Activated CD4-positive, alpha-beta T cell treated with anti-CD3 and anti-CD28 coated beads for 4 hours (primary cell): ENCODE measurements at places on chromosomes 11 and 22.
A peak's percentile ranks its signal among the peaks of the same experiment; 100 is the strongest.

DNA sequence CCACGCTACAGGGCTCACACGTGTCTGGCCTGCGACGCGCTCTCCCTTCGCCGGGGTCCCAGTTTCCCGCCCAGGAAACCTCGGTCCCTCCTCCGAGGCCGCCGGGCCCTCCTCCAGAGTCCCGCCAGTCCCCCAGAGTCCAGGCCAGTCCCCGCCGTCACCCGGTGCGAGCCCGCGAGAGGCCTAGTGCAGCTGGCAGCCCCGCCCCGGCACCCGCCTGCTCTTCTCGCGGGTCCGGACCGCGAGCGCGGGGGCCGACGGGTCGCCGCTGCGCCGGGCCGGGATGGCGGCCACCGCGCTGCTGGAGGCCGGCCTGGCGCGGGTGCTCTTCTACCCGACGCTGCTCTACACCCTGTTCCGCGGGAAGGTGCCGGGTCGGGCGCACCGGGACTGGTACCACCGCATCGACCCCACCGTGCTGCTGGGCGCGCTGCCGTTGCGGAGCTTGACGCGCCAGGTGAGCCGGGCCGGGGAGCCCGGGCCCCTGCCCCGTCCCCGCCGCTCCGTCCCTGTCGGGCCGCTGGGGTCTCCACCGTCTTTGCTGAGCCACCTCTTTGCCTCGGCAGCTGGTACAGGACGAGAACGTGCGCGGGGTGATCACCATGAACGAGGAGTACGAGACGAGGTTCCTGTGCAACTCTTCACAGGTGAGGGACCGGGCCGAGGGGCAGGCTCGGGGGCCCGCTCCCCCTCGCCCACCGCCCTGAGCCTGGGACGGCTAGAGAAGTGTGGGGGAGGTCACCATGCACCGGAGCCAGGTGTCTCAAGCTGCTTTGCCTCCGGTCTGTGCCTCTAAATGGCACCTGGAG lies at the start of gene PTPMT1:
PTPMT1 (plus strand) TSS at position 260 of the 809 bp plus-strand sequence; CDS start at position 284, 24 bp downstream.
- DNase-seq, result peak; percentile 53

DNA sequence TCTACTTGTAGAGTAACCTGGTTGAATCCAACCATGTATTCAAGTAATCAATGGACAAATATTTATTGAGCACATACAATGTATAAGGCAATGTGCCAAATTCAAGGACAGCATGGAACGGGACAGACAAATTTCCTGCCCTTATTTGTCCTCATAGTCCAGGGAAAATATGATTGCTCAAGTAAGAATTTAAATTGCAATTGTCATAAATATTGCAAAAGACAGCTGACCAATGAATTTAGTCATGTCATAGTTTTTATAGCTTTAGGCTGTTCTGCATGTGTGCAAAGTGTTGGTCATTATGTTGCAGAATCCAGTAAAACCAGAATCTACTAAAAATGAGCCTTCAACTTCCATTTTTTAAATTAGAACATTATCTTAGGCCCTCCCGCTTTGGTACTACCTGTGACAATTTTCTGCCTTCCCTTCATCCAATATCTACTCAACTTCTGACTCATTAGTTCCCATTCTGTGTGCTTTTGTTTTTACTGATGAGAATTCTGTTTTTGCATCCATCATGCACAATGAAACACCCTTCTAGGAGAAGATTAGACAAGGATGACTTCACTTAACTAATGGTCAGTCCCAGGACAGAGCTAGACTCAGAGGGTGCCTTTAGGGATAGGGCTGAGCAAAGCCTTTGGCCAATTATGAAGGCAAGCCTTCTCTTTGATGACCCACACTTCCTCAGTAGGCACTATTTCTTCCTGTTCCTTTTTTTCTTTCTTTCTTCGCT lies 45.8 kb upstream of the FIBIN start:
- DNase-seq, result no peak

DNA sequence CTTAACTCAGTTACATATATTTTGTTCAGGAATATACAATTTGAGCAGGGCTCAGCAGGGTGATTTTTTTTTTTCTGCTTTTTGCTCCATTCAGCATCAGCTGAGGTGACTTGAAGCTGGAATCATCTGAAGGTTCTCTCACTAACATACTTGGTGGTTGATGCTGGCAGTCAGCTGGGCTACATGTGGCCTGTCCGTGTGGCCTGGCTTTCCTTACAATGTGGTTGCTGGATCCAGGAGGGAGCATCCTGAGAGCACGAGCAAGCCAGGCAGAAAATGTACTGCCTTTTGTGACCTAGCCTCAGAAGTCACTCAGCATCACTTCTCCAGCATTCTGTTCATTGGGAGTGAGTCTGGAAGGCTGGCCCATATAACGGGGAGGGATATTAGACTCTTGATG lies 151.6 kb upstream of the E2F8 start:
- DNase-seq, result no peak

GRCh38 chr11:117193130-117194020 lies 5.8 kb upstream of the TAGLN start:
- DNase-seq, result no peak

DNA sequence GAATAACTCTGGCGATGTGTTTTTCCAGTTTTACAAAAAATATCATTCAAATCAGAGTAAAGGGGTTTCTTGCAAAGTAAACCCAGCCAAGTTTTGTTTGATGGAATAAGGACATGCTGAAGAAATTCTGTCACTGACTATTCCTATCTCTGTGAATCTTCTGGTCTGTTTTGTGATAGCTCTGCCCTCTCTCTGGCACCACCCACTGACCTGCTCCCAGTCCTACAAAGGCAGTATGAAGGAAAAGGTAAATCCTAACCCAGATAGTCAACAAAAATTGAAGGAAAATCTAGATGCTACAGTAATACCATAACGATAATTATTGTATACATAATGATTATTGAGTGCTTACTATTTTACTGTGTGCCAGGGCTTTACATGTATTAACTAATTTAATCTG lies 76.3 kb upstream of the TP53AIP1 start:
- DNase-seq, result no peak

DNA sequence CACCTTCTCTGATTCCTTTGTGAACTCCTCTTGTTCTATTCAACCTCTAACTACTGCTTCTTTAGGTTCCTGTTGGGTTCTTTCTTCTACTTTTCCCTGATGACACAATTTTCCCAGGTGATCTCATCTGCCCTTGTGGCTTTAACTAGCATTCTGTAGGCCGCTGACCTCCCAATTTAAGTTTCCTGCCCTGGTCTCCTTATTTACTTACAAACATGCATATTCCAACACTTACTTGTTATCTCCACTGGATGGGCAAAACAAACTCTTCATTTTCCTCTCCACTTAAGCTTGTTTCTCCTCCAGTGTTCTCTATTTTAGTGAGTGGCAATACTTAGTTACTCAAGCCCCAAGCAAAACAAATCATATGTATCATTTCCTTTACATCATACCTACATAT lies 734.5 kb downstream of the METTL15 start:
- no peak for DNase-seq

- peak; percentile 36 for DNase-seq
Observed at GRCh38 chr11:122676638-122677037, 21.1 kb downstream of the UBASH3B start.

DNA sequence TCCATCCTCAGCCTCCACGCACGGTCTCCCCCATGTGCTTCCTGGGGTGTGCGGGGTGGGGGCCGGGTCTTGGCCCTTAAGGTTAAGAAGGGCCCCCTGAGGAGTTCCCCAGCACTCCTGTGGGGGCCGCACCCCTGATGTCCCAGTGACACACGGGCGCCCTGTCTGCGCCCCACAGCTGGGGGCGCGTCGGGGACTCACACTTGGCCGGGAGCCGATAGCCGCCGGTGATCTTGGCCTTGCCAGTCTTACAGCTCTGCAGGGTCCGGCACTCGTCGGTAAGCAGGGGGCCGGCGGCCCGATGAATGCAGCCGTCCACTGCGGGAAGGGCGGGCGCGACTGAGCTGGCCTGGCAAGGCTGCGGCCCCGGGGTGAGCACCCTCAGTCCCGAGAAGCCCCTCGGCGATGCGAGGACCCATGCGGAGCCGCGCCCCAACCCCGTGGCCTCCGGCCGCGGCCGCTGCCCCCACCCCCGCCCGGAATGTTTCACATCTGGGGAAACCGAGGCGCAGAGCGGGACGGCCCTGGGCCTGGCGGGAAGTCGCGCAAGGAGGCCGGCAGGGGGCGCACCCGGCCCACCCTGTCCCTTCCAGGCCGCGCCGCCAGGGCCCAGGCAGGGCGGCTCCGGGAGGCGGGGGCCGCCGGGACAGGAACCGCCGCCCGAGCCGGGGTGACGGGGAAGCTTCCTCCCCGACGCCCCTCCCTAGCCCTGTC lies 13.9 kb downstream of the OTUB1 start:
- peak; percentile 68 for DNase-seq

GRCh38 chr11:80748207-80748925 lies 1307.5 kb upstream of the TENM4 start:
- DNase-seq, result no peak

- no peak for DNase-seq
Observed at GRCh38 chr11:79485694-79486093, 44.9 kb upstream of the TENM4 start.

DNA sequence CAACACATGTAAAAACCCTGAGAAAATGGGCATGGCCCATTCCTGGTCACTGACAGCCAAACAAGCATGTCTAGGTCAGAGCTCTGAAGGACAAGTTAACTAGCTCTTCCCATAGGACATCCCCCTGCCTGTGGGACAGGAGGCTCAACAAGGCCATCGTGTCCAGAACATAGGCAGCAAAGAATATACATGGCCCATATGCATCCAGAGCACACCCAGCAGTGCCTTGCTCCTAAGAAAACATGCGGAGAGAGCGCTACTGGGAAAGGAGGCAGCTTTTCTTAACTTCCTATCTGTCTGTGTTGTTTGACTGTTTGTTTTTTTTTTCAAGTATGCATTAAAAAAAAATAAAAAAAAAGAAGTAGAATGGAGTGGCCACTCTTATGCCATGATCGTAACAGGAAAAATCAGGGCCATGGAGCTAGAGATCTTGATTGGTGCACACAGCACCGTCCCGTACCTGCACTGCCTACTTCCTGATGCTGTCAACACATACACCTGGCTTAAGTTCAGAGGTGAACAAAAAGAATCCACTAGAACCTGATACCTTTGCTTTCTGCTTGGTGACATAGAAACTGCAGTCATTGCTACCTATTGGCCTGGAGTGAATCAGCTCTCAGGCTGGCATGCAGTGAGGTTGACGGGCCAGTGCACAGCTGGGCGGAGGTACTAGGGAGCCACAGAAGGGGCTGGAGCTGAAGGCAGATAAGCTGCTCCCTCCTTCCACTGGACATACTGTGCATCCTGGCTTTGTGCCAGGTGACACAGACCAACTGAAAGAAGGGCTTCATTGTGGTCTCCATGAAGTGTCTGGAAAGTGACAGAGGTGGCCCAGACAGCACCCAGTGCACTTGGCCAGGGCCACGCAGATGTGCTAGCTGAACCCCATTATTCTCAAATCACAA lies 11.9 kb downstream of the UFD1 start:
- no peak for DNase-seq

DNA sequence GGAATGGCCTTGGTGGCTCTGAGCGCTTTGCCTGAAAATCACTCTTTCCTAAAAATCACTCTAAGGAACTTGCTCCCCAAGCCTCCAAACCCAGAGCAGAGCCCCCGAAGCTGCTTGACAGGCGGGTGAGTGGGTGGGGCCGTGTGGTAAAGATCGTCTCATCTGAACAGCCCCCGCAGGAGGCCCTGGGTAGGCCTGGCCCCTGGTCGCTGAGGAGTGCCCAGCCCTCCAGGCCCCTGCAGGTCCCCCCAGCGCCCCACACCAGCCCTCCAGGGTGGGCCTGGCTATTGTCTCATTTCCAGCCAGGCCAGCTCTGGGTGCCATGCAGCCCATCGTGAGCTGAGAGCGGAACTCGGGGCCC lies 17.2 kb upstream of the PIM3 start:
- no peak for DNase-seq
